ENCODE measurements at places on chromosomes 16 and 17.

GRCh38 chr16:2987833-2988232 lies 7.6 kb upstream of the PKMYT1 start:
- no peak for DNase-seq

DNA sequence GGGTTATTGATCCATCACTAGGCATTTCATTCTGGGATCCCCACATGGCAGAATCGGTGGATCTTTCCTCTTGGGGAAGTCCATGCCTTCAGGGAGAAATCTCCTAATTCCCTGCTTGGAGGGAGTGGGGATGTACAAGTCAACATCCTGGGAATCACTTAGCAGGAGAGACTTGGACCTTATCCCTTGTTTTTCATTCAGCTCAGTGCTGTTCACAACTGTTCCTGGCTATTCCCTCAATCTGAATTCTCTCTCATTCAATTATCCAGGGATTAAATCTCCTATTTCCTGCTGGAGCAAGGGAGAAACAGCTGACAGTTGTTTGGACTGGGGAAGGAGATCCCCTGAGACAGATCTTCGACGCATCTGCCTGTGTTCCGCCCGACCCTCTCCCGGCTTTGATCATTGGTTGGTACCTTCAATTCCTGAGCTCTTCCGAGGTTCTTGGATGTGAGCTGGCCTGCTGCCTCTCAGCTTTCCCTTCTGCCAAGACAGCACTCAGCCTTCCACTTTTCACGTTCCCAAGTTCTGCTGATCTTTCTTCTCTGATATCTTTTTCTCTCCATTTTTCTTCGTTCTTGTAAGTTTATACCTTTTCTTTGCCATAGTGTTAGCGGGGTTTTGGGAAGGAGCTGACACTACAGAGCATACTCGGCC lies 115.4 kb upstream of the GNAO1 start:
- DNase-seq, result no peak

GRCh38 chr17:35255316-35255715 lies 12.4 kb downstream of the SLFN5 start:
- DNase-seq, result no peak

- no peak for DNase-seq
These were observed 54.0 kb downstream of the CFDP1 start for GRCh38 chr16:75379339-75379738.

- no peak for DNase-seq
These were observed 1.0 kb downstream of the HOXB2 start for GRCh38 chr17:48543854-48544348.

DNA sequence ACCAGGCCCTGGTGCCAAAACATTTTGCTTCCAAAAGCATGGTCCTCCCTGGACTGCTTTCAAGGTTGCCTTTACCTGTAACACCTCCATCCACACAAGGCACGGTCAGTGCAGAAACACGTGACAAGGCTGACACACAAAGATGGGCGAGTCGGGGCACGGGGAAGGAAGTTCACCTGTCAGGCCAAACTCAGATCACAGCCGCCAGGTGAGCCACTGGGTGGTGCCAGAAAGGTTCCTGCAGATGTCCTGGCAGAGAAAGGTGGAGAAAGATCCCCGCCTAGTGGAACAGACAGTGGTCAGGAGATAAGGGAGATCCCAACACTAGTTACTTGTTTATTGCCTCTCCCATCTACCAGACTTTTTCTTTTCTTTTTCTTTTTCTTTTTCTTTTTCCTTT lies 155.3 kb downstream of the AIPL1 start:
- no peak for DNase-seq

GRCh38 chr17:28741358-28742349 lies 2.2 kb upstream of the TRAF4 start:
- no peak for DNase-seq

GRCh38 chr16:81435103-81435502 lies 9.5 kb upstream of the CMIP start:
- DNase-seq, result no peak

All from activated CD4-positive, alpha-beta T cell treated with anti-CD3 and anti-CD28 coated beads for 1 hour (primary cell).